ENCODE measurements at places on chromosomes 2 and 18. TPM values are rescaled to one million over a fixed set of nuclear protein-coding genes. Genes with fewer than 3 reads are reported as not detected.

Gene RAB12
- 32.7 TPM for total RNA-seq

Gene ASIC4
- total RNA-seq = 2.1 TPM

Gene CCDC74B
- 3.2 TPM for total RNA-seq

Gene COX5B
- total RNA-seq = 283 TPM

Gene PCARE
- total RNA-seq = not detected

Gene MEIS1
- total RNA-seq = 0.32 TPM

Gene SLC16A14
- total RNA-seq = 7.9 TPM

Gene CFC1
- not detected for total RNA-seq

Gene CDCA7
- 57.9 TPM for total RNA-seq

Gene TMEM178A
- total RNA-seq = 1.3 TPM

Gene SIX3
- total RNA-seq = 1.2 TPM

Gene IGFBP5
- 3.9 TPM for total RNA-seq

Gene SPHKAP
- total RNA-seq = not detected

Gene ST8SIA3
- not detected for total RNA-seq

Gene DSG2
- 123 TPM for total RNA-seq

Gene MERTK
- 5.7 TPM for total RNA-seq

Gene GALR1
- not detected for total RNA-seq

Gene IL1A
- total RNA-seq = 0.10 TPM

Gene ANKRD30BL
- not detected for total RNA-seq

Gene CROCC2
- total RNA-seq = not detected

Gene KCNS3
- total RNA-seq = 5.2 TPM

Gene ABI2
- total RNA-seq = 75.6 TPM

Gene IL36B
- total RNA-seq = not detected

Gene PARD6G
- 12.8 TPM for total RNA-seq

GRCh38 chr2:56334622-56335021 is 150.8 kb downstream of the CCDC85A start:
- DNase-seq = no peak

- DNase-seq = no peak
Measured at GRCh38 chr2:128783896-128784295, 465.2 kb upstream of the HS6ST1 start.

DNA sequence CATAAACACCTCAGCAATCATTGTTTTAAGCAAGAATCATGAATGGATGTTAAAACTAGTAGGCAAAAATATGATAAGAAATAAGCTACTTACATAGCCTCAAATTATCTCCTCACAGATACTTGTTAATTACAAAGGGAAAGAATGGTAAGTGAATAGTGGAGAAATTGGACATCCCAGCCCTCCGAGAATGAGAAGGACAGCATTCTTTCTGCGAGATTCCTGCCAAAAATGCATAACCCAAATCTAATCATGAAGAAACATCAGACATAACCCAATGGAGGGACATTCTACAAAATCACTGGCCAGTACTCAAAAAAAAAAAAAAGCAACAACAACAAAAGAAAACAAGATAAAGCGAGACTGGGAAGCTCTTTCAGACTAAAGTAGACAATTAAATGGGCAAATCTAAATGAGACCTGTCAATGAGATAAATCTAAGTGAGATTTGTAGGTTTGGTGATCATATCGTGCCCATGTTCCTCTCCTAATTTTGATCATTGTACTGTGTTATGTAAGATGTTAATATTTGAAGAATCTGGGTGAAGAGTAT is 57.9 kb upstream of the GLI2 start:
- no peak for DNase-seq

DNA sequence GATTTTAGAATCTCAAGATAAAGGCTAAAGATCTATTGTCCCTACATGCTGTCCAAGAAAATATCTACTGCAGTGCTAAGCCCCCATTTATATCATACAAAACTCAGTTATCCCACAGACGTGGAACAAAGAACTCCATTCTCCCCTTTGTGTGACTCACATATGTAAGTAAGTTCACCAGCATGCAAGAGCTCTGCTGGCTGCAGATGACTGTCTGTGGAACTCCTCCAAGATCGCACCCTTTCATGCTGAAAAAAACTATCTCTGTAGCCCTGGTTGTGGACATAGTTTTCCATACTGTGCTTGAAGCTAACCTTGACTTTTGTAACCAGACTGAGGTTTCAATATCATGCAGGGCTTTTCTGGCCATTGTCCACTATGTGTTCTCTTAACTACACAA is 207.1 kb downstream of the ZNF521 start:
- DNase-seq = no peak

DNA sequence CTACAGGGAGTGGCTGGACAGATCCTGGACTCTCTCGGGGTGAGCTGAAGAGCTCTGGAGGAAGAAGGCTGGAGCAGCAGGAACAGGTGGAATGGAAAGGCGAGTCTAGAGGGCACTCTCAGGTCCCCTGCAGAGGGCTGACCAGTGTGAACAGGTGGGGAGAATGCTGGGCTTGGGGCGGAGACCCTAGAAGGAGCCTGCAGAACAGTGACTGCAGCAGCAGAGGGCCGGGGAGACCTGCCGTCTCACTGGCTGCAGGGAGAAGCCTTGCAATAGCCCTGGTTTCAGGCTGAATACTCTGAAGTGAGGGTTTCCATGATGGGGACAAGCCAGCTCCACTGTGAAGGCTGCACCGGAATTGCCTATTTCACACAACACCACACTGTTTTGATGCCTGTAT is 626.7 kb upstream of the SALL3 start:
- no peak for DNase-seq

DNA sequence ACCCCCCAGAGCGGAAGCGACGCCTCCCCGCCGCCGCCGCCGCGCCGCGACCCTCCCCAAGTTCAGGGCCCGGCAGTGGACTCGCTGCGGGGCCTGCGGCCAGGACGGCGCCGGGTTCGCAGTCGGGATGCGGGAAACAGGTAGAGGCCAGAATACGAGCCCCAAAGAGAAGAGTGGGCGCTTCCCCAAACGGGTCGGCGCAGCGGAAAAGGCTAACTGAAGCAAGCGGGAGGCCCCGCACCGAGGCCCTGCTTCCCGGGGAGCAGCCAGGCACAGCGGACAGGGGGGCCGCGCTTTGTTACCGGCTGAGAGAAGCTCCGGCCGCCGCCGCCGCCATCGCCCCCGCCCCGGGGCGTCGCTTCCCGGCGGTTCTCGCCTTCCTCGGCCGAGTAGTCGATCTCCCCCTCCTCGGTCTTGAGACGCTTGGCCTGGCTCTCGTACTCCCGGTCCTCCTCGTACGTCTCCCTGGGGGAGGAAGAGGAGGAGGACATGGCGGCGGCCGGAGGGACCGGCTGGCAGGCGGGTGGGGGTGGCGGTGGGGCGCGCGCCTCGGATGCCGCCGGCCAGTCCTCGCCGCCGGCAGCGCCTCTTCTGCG is 494 bp downstream of the HNRNPLL start:
- no peak for DNase-seq

DNA sequence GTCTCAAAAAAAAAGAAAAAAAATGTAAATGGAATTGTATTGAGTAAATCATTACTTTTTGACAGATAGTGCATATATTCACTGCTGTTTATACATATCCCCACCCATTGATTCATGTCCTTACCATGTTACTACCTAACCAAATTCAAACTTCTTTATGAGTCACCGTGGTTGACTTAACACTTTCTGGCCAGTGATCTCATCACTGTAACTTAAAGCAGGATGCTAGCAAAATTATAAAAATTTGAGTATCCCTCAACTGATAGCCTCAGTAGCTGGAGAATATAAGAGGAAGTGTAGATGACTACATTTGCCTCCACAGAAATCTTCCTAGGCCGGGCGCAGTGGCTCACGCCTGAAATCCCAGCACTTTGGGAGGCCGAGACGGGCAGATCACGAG is 13.4 kb downstream of the CNOT9 start:
- no peak for DNase-seq

DNA sequence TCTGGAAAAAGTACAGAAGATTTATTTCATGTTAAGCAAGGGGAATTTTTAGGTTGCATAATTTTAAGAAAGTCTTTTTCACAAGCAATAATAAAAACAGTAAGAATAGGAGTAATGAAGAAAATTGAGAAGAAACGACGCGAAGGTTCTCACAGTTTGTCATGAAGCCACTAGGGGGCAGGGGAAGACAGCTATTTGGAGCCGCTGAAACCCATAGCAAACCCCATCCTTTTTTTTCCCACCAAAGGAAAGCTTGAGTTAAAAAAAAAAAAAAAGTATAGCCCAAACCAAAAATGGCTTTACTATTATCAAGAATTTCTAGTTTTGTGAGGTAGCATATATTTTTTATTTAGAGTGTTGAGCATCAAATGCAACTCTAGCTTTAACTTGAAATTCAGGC is 300.9 kb downstream of the PHLPP1 start:
- peak; percentile 32 for DNase-seq

- no peak for DNase-seq
Measured at GRCh38 chr2:98453083-98453482, 8.4 kb downstream of the INPP4A start.

DNA sequence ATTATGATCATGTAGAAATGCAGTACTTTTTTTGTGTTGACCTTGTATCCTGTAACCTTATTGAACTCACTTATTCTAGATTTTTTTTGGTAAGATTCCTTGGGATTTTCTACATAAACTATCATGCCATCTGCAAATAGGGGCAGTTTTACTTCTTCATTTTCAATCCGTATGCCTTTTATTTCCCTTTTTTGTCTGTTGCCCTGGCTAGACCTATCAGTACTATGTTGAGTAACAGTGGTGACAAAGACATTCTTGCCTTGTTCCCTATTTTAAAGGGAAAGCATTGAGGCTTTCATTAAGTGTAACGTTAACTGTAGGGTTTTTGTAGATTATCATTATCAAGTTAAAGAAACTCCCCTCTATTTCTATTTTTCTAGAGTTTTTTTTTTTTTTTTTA is 92.3 kb downstream of the LYPD1 start:
- no peak for DNase-seq

GRCh38 chr2:235860111-235860510 is 308.1 kb downstream of the GBX2 start:
- no peak for DNase-seq

- no peak for DNase-seq
Measured at GRCh38 chr18:32371384-32371783, 99.3 kb downstream of the GAREM1 start.

DNA sequence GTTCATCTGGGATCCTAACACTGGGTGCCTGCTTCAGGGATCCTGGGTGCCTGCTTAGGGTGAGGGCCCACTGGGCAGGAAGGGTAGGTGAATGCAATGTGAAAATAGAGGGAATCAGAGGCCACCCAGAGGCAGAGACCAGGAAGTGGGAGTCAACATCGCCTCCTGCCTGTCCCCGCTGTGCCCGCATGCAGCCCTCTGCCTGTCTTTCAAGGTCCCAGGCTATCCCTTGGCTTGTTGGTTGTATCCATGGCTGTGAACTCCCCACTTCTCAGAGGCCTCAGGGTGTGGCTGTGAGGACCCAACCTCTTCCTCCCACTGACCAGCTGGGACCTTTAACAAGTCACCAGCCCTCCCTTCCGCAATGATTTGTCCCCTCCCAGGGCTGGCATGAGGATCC is 26.5 kb downstream of the PSD4 start:
- DNase-seq = no peak

GRCh38 chr18:39030124-39030655 is 1464.6 kb upstream of the CELF4 start:
- DNase-seq = no peak

- DNase-seq = no peak
Measured at GRCh38 chr2:120917886-120918285, 182.2 kb downstream of the GLI2 start.

- no peak for DNase-seq
Measured at GRCh38 chr2:97713296-97714083, at the start of gene ZAP70. Gene ZAP70, plus strand, starts transcription at chr2:97713576. Its CDS starts 10,461 bp downstream, at chr2:97724037.

DNA sequence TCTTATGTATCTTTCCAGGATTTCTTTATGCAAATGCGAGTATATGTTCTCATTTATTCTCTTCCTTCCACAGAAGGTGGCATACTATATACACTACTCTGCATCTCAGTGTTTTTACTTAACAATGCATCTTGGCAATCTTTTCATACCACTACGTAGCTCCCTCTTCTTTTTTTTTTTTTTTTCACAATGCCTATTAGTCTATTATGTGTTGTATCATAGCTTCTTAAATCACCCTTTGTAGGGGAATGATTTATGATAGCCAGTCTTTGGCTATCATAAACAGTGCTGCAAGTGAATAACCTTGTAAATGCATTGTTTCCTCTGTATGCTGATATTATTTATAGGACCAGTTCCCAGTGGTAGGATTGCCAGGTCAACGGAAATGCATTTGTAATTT is 204.2 kb downstream of the BABAM2 start:
- DNase-seq = no peak

- DNase-seq = no peak
Measured at GRCh38 chr2:43241558-43241957, 15.2 kb upstream of the ZFP36L2 start.

GRCh38 chr2:51013933-51014526 is 17.9 kb downstream of the NRXN1 start:
- DNase-seq = no peak

- DNase-seq = peak; percentile 16
Measured at GRCh38 chr18:59994357-59994756, 94.6 kb downstream of the PMAIP1 start.

DNA sequence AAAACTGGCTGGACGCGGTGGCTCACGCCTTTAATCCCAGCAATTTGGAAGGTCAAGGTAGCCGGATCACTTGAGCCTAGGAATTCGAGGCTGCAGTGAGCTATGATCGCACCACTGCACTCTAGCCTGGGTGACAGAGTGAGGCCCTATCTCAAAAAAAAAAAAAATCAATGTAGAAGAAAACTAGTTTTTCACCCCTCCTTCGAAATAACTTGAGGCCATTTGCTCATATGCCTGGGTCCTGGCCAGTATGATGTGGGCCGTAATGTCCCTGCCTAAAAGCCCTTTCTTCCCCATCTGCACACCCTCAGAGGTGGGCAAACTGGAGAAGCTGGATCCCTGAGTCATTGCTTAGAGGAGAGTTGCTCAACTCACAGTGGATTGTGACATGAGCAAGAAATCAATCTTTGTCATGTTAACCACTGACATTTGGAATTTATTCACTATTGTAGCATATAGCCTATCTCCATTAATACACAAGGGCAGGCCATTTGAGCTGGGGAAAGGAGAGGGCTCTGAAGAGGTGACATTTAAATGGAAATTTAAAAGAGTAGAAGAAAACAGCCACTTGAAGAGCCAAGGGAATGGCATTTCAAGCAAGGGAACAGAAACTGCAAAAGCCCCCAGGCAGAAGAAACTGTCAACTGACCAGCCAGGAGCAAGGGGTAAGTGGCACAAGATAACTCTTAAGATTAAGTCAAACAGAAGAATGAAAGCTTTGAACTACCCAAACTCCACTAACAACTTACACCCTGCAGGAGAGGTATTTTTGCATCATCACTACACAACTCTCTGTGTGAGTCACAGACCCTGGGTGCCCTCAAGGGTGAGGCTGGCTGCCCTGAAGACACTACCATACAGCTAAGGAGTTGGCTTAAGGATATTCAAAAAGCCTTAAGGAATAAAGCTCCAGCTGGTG is 7.6 kb upstream of the METTL21A start:
- no peak for DNase-seq

- DNase-seq = no peak
Measured at GRCh38 chr18:42752916-42753315, 362.6 kb downstream of the RIT2 start.

GRCh38 chr18:77062518-77063003 is 70.0 kb downstream of the MBP start:
- no peak for DNase-seq

GRCh38 chr2:86019121-86019520 is 86.6 kb downstream of the POLR1A start:
- DNase-seq = no peak

GRCh38 chr2:196924051-196924450 is 2.5 kb downstream of the PGAP1 start:
- no peak for DNase-seq

- no peak for DNase-seq
Measured at GRCh38 chr18:2970772-2971659, 41.9 kb downstream of the LPIN2 start.

GRCh38 chr2:196486146-196486545 is 153.4 kb upstream of the CCDC150 start:
- DNase-seq = no peak

GRCh38 chr2:61726456-61727209 is 127.2 kb downstream of the FAM161A start:
- DNase-seq = no peak
